PC-3 (cell line): ENCODE measurements at places on chromosomes 16 and 17. TPM values are rescaled to one million over a fixed set of nuclear protein-coding genes. Genes with fewer than 3 reads are reported as not detected.

DNA sequence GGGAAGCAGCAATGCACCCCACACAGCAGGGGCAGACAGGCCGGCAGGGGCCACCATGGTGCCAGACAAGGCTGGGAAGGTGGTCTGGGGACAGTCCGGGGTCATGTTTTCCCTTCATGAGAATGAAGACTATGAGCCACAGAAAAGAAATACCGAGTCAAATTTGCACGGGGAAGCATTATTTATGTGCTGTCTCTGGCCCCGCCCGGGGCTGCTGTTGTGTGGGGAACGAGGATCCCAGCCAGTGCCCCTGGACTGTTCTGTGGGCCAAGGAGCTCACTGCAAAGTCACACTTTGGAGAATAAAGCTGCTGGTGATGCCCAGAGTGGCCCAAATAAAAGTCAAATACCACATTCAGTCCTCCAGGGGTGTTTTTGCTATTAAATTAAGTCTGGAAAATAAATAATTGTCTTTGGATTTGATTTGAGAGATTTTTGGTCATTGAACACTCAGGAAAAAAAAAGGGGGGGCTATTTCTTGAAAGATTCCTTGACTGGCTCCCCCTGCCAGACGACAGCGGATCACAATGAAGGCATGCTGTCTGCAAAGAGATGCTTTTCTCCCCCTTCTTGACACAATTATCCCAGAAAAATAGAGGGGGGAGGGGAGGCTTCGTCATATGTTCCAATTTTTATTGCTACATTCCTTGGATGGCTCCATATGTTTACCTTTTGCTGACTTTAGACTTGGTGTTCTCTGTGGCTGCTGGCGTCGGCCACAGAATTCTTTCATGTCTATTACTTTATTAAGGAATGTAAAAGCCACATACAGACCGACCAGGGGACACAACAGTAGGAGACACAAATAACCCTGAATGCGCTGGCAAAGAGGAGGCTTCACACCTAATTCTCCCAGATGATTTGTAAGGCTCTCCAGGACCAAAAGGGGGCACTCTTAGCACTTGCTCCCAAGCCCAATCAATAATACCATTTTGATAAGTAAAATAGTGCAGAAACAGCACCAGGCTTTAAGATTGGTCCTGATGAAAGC lies 27.1 kb upstream of the ANKFN1 start:
- H3K4me1 ChIP-seq, result no peaks in the 10 kb centered on the region
- no peaks in the 10 kb centered on the region; the same call in 1 of the 2 replicates for H3K36me3 ChIP-seq
- peak; percentile 39 for DNase-seq
- no peak overlapping the region for H3K4me3 ChIP-seq
- H3K27ac ChIP-seq, result no peak overlapping the region
- H3K27me3 ChIP-seq, result peaks cover 31% of the 10 kb centered on the region

- H3K27ac ChIP-seq, result no peak overlapping the region
- no peak for DNase-seq
- H3K4me3 ChIP-seq, result no peak overlapping the region
- H3K36me3 ChIP-seq, result no peaks in the 10 kb centered on the region
Observed at GRCh38 chr16:72836985-72837384, 210.9 kb downstream of the ZFHX3 start.

- no peaks in the 10 kb centered on the region for H3K36me3 ChIP-seq
- no peak overlapping the region for H3K27ac ChIP-seq
- no peak overlapping the region for H3K4me3 ChIP-seq
- peaks cover 27% of the 10 kb centered on the region for H3K4me1 ChIP-seq
- H3K27me3 ChIP-seq, result no peaks in the 10 kb centered on the region
Observed at GRCh38 chr16:66378741-66379570, 12.5 kb downstream of the CDH5 start.

ABHD15 gene
- 6.3 and 7.9 TPM in 2 replicates for total RNA-seq

DNA sequence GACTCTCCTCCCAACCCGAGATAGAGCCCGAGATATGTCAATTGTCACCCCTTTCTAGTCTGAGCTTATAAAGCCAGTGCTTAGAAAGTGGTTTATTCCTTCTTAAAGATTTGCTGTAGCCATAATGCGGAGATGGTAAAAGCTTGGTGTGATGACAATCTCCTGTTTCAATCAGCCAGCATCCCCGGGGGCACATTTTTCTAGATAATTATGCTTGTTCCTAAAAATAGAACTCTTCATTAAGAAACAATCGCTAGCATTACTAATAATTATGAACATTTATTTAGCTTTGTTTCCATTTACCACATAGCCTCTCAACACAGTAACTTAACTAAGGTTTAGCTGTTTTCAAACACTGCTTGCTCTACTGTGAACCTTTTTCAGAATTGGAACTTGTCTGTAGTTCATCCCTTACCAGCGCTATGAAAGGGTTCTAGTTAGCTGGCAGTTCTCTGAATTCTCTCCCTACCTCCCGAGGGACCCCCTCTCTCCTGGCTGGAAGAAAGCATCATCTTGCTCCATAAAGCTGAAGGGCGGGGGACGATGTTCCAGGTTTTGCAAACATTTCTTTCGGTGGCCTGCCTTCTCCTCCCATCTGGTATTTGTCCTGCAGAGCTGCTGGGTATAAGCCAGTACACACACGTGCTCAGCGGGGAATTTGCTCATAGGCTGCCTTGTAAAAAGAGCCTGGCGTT lies 922 bp upstream of the MRPL58 start:
- H3K27me3 ChIP-seq, result no peaks in the 10 kb centered on the region
- H3K4me1 ChIP-seq, result peaks cover 30% of the 10 kb centered on the region
- peak; percentile 51 for DNase-seq
- H3K36me3 ChIP-seq, result peaks cover 3% of the 10 kb centered on the region; the same call in 1 of the 2 replicates
- H3K27ac ChIP-seq, result peak overlapping the region; percentile 68

TBC1D3L gene
- 4.8 and 5.4 TPM in 2 replicates for total RNA-seq

DNA sequence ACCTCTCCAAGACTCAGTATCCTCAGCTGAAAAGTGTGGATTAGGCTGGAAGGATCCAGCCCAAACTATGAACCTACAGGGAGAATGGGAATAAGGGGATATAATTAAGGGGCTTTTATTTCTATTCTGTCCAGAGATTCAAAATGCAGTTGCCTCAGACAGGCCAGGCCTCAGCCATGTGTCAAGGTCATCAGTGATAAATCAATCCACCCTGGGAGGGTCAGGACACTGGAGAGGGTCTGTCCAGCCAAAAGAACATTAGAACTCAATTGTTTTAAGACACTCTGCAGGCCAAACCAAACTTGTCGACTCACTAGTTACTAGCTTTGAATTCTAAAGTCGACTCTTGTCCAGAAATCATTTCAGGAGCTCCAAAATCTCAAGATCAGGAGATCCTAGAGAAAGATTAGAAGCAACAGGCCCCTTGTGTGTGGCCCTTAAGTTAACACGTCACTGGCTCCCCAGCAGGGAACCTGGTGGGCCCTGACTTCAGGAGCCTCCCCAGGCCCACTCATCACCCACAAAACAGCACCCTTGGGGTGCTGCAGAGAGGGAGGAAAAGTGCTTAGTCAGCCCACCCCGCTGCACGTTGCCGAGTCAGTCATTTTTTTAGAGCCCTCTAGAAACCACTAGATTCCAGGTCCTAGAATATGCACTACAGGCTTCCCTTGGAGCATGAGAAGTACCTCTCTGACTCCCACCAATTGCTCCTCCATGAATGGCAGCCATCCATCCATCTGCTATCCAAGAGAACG lies 156.8 kb downstream of the XYLT1 start:
- H3K27me3 ChIP-seq, result no peaks in the 10 kb centered on the region
- DNase-seq, result no peak
- no peak overlapping the region for H3K27ac ChIP-seq
- H3K4me1 ChIP-seq, result no peaks in the 10 kb centered on the region

DNA sequence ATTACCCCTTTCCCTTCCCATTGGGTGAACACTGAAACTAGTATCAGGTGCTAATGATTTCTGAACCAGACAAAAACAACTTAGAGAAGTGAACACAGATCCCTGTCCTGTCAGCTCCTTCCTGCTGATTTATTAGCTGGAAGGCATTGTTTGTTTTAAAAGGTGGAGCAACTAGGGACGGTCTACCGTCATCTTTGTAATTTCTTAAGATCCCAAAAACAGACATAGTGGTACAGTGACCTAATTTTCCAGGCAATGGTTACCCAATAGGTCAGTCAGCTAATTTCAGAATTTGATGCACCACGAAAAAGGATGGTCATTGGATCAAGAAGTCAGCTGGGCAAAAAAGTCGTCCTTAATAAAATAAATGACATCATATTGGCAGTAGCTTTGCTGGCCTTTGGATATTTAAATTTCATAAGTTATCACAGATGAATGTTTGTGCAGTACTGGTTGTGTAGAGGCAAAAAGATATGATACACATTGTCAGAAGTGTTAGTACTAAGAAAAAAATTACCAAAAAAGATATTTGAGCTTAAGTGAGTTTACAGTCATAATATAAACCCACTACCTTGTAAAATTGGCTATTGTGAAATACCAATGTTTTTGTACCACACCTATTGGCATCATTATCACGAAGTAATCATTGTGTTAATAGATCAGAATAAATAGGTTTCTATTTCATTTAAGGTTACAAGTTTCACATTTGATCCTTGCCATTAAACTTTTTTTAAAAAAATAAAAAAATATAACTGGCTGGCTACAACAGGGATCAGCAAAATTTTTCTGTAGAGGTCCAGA lies 27.2 kb upstream of the KCNJ16 start:
- DNase-seq, result peak; percentile 11
- no peaks in the 10 kb centered on the region for H3K36me3 ChIP-seq
- no peaks in the 10 kb centered on the region for H3K27me3 ChIP-seq
- H3K4me1 ChIP-seq, result no peaks in the 10 kb centered on the region
- no peak overlapping the region for H3K4me3 ChIP-seq

DNA sequence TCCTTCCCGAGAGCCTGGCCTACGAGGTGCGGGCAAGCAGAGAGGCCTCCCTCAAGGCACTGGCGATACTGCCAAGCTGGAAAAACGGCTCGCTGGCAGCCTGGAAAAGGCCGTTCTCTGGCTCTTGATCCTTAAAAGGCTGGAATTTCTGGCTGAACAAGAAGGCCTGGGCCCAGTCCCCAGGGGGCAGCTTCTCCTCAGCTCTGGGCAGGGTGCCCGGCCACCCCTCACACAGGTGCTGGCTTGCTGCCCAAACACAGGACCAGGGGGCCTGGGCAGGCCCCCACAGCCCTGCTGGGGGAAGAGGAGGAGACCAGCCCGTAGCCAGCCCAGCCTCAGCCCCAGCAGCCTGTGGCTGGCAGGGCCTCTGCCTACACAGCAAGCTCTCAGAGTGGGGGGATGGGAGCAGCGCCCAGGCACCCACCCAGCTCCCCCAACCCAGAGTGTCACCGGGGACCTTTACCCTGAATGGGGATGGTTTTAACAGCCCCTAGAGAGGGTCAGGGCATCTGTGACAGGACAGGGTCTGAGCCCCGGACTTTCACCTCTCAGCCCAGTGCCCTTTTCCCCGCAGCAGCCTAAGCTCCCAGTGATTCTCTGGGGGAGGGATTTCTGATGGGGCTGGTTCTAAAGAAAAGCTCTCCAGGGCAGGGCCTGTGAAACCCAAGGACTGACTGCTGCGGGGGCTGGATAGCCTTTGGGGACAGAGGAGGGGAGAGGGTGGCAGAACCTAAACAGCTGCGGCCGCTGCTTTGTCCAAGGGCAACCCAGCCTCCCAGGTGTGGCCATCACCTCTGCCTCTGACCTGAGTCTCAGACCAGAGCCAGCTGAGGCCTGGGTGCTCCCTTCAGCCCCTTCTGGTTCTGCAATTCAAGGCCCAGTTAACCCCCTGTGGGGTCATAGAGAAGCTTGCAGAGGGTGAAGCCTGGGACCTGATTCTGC lies 38.6 kb upstream of the TOB1 start:
- peak overlapping the region; percentile 89 for H3K27ac ChIP-seq
- H3K4me3 ChIP-seq, result peak overlapping the region; percentile 8; the same call in 1 of the 2 replicates
- H3K36me3 ChIP-seq, result no peaks in the 10 kb centered on the region
- no peaks in the 10 kb centered on the region for H3K27me3 ChIP-seq
- peaks cover 27% of the 10 kb centered on the region for H3K4me1 ChIP-seq

- no peaks in the 10 kb centered on the region; the same call in 1 of the 2 replicates for H3K36me3 ChIP-seq
- no peak overlapping the region for H3K4me3 ChIP-seq
- peak overlapping the region; percentile 72 for H3K27ac ChIP-seq
- peaks cover 24% of the 10 kb centered on the region for H3K4me1 ChIP-seq
- DNase-seq, result peak; percentile 46
Observed at GRCh38 chr16:31128711-31129567, 6.6 kb downstream of the PRSS8 start.

DNA sequence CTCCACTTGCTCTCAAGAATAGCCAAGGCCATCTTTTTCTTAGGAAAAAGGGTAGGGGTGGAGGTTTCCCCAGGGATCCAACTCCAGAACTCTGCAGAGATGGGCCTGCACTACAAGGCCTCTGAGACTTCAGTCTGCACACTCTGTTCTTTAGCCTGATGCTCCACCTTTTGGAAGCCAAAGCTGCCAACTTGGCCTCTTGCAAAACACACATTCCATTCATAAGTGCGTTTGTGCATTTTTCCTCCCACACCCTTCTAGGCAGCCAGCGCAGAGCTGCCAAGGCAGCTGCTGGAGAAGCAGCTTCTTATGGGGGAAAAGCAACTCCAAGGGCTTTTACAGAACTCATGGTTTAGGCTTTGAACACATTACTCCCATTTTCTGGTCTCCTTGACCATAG lies 45.3 kb downstream of the REXO5 start:
- peak; percentile 81 for DNase-seq
- no peaks in the 10 kb centered on the region for H3K27me3 ChIP-seq
- H3K4me1 ChIP-seq, result peaks cover 36% of the 10 kb centered on the region
- no peak overlapping the region for H3K4me3 ChIP-seq
- H3K36me3 ChIP-seq, result peaks cover 12% of the 10 kb centered on the region; the same call in 1 of the 2 replicates

- H3K27me3 ChIP-seq, result no peaks in the 10 kb centered on the region
- DNase-seq, result no peak
- no peak overlapping the region for H3K4me3 ChIP-seq
- no peaks in the 10 kb centered on the region for H3K4me1 ChIP-seq
- H3K27ac ChIP-seq, result no peak overlapping the region
Observed at GRCh38 chr16:23498863-23499262, 11.4 kb downstream of the GGA2 start.

DNA sequence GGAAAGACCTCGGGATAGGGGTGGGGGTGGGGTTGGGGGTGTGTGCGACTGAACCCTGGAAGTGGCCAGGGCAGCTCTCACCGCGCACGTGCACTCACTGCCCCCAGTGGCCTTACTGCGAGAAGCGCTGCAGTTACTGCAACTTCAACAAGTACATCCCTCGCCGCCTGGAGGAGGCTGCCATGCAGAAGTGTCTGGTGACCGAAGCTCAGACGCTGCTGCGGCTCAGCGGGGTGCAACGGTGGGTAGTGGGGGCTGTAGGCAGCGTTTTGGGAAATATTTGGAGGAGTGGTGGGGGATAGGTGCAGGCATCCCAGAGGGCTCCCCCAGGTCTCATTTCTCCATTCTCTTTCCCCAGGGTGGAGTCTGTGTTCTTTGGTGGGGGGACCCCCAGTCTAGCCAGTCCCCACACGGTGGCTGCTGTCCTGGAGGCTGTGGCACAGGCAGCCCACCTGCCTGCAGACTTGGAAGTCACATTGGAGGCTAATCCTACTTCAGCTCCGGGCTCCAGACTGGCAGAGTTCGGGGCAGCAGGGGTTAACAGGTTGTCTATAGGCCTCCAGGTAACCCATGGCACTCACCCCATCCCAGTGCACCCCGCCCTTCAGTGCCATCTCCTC lies 972 bp downstream of the RSAD1 start:
- H3K4me1 ChIP-seq, result peaks cover 24% of the 10 kb centered on the region
- peak overlapping the region; percentile 76 for H3K4me3 ChIP-seq
- H3K27ac ChIP-seq, result no peak overlapping the region
- peak; percentile 82 for DNase-seq
- peaks cover 15% of the 10 kb centered on the region; the same call in 1 of the 2 replicates for H3K36me3 ChIP-seq
- no peaks in the 10 kb centered on the region for H3K27me3 ChIP-seq

C16orf54 gene
- total RNA-seq, result not detected in 2 replicates

- DNase-seq, result no peak
- no peaks in the 10 kb centered on the region for H3K36me3 ChIP-seq
- H3K4me3 ChIP-seq, result no peak overlapping the region
- H3K4me1 ChIP-seq, result no peaks in the 10 kb centered on the region
- peaks cover 20% of the 10 kb centered on the region for H3K27me3 ChIP-seq
Observed at GRCh38 chr17:8658810-8659209, 28.3 kb upstream of the MYH10 start.

BTBD17 gene
- total RNA-seq, result not detected in 2 replicates

GRCh38 chr16:19780321-19780720 lies 62.2 kb downstream of the IQCK start:
- H3K27me3 ChIP-seq, result no peaks in the 10 kb centered on the region
- no peaks in the 10 kb centered on the region for H3K36me3 ChIP-seq
- no peak for DNase-seq
